ENCODE measurements at places on chromosomes 3 and 15.

GRCh38 chr15:72947709-72948108 is 104.6 kb upstream of the NEO1 start:
- no peak for DNase-seq

DNA sequence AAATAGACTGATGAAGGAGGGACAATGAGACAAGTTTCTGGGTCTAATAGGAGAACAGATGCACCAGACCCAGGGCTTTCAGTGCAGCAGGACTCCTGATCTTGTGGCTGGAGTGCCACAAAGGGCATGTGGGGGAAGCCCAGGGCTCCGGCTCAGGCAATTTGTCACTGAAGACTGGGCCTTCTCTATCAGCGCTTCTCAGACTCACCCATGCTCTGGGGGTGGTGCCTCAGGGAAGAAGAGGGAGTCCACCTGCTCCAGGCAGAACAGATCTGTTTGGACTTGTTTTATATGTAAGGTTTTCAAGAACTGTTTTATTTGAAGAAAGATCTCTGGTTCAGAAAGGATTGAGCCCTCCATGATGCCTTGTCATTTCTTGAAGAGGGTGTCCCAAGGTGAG is 112.4 kb upstream of the TLE3 start:
- DNase-seq = no peak

DNA sequence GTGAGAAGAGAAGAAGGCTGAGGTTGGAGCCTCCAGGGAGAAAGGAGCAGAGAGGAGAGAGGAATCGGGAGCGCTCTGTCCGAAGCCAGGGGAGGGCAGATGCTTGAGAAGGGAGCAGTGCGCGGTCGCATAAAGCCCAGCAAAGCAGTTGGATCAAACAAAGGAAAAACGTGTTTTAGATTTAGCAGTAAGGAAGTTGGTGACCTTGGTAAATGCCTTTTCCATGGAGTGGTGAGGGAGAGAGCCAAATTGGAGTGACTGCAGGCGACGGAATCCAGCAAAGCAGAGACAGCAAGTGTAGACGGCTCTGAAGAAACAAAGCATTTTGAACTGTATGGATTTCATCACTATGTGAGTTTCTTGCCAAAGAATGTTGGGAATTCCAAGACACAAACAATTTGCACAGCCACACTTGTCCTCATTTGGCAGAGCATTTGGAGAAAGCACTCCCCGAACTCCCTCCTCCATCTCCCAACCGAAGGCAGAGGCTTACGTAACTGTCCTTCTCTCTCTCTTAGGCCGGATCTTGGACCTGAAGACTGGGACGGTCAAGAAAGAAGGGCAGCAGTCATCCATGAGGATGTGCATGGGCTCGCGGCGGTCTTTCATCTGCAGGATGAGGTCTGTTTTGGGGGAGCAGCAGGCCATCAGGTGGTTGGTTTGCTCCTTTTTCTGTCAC is 103.6 kb downstream of the ARNT2 start:
- no peak for DNase-seq

DNA sequence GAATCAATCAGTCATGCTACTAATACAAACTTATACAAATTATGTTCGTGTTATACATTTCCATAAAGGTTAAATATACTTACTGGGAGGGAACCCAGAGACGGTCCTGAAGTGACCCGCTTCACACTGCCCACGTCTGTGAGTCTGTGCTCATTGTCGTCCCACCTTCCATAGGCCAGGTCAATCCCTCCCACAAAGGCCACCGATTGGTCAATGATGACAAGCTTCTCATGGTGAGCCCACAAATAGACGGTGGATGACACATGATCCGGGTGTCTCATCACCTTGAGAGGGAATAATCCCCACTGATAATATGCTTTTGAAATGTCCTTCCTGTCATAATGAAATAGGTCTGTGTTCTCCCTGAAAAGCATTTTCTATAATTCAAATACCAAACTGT is 121.7 kb downstream of the PLD1 start:
- DNase-seq = no peak

DNA sequence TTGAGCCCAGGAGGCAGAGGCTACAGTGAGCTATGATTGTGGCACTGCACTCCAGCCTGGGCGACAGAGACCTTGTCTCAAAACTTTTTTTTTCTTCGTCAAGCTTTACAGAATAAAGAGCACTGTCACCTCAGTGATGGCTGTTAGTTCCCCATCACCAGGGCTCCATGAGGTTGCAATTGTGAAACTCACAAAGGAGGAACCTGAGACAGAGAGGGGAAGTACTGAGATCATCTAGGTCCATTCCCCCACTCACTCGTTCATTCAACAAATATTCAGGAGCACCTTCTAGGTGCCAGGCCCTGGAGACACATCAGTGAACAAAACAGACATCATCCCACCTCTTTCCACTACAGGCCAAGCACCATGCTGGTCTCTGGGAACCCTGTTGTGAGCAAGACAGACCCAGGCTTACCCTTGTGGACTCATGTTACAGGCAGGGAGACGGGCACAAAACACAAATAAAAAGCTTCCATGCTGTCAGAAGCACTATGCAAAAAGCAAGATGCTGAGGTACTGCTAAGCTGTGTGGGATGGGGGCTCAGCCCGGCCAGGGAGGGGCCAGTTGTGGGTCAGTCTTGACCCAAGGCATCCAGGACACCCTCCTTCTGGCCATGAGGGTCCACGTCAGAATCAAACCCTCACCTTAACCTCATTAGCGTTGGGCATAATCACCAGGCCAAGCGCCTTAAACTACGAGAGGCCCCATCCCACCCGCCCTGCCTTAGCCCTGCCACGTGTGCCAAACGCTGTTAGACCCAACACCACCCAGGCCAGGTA is 2.1 kb upstream of the RHO start:
- DNase-seq = no peak

GRCh38 chr3:170506556-170506955 is 79.3 kb downstream of the SLC7A14 start:
- DNase-seq = no peak

DNA sequence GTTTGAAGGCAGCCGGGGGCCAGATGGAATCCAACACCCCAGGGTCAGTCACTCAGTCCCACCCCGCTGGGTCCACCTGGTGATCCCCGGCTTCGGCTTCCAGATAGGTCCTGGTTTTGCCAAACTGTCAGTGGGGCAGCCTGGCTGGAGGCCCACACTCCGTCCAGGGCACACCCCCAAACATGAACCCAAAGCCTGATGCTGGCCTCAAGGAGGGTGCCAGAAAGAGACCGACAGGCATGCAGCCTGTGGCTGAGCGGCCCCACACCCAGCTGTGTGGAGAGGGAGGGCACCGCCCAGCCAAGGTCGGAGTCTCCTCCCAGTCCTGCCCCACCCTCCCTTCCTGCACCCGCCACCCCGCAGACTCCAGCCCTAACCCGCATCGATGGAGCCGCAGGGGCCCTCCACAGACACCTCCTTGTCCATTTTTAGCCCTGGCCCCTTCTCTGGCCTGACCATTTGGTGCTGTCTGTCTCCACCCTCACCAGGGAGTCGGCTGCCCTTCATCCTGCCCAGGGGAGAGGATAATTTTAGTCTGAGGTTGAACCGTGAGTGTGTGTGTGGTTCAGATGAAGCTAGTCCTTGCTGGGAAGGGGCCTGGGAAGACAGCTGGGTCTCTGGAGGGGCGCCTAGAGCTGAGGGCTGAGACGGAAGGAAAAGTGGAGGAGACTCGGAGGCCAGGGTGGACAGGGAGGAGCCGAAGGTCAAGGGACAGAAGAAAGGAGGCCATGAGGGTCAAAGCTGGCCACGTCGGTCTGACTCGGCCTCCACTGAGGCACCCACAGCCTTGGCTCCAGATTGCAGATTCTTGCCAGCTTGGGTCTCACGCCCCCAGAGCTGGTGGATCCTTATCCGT is 23.1 kb downstream of the TNK2 start:
- DNase-seq = no peak

DNA sequence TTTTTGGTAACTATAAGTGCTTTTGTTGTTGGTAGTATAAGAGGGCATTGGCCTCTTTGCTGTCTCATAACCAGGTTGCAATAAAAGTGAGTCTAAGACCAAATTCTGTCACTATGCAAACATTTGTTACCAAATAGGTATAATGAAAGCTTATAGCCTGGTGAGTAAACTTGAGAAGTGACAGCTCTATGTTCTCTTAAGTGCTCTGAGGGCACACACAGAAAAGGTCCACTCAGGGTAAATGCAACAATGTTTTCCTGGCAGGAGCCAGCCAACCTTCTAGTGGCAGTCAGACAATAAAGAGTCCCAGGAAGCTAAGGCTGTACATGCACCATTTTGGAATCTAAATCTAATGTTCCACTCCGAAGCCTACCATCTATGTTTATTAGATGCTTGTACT is 262.1 kb upstream of the TGFBR2 start:
- no peak for DNase-seq

- no peak for DNase-seq
Observed at GRCh38 chr3:195238081-195238571, 32.8 kb downstream of the XXYLT1 start.

GRCh38 chr3:65153850-65154512 is 466.2 kb upstream of the ADAMTS9 start:
- no peak for DNase-seq

DNA sequence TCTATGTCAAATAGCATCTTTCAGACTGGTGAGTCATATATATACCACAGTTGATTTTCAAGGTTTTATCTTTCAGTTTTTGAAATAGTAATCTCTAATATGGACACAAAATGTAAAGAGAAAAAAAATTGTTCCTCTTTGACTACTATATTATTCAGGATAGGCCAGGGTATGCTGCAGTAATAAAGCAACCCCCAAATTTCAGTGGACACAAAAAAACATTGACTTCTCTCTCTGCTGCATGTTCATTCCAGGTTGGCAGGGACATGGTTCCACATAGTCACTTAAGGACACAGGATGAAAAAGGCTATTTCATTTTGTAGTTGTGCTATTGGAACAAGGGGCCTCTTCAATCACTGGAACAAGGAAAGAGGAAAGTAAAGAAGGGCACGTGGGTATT is 28.6 kb downstream of the BMF start:
- DNase-seq = no peak

- DNase-seq = no peak
Observed at GRCh38 chr3:77871436-77871835, 831.5 kb downstream of the ROBO2 start.

DNA sequence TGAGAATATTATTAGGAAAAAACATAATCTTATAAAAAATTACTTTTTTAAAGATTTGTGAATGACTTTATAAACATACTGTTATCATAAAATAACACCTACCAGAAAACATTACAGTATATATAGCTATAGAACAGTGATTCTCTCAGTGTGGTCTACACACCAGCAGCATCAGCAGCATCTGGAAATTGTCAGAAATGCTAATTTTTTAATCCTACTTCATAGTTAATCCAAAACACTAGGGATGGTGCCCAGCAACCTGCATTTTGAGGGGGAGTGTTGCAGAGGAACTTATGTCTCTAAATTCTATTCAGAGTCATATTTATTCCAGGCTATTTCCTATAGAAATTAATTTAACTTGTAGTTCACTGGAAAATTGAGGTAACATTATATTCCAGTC is 1107.8 kb downstream of the IGSF11 start:
- DNase-seq = no peak

DNA sequence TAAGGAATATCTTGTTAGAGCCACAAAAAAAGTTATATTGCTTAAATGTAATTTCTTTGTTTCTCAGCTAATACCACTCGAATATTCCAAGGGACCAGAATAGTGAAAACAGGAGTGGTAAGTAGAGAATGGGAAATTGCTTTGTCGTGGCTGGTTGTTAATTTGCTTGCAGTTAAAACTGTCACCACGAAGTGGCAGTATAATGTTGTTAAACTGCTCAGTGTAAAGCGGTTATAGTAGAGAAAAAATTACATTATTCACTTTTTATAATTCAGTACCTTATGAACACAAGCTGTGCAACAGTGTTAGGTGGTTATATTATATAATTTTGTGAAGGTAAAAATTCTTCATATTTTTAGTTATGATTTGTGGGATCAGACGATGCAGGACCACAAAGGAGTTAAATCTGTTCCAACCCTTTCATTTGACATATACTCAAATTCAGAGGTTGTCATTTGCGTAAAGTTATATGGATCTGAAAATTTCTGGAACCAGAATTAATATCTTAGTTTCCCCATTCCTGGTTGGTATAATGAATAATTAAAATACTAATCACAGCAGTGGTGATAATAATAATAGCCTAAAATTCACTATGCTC is 171.8 kb downstream of the FEZF2 start:
- DNase-seq = no peak

GRCh38 chr15:91668370-91668769 is 185.1 kb upstream of the SLCO3A1 start:
- no peak for DNase-seq

GRCh38 chr3:98812851-98813374 is 49.8 kb downstream of the ST3GAL6 start:
- DNase-seq = no peak

GRCh38 chr3:151946606-151947005 is 73.2 kb downstream of the SUCNR1 start:
- DNase-seq = no peak

- no peak for DNase-seq
Observed at GRCh38 chr3:88957711-88958439, 149.5 kb upstream of the EPHA3 start.

- no peak for DNase-seq
Observed at GRCh38 chr3:54257125-54257720, 134.9 kb downstream of the CACNA2D3 start.

DNA sequence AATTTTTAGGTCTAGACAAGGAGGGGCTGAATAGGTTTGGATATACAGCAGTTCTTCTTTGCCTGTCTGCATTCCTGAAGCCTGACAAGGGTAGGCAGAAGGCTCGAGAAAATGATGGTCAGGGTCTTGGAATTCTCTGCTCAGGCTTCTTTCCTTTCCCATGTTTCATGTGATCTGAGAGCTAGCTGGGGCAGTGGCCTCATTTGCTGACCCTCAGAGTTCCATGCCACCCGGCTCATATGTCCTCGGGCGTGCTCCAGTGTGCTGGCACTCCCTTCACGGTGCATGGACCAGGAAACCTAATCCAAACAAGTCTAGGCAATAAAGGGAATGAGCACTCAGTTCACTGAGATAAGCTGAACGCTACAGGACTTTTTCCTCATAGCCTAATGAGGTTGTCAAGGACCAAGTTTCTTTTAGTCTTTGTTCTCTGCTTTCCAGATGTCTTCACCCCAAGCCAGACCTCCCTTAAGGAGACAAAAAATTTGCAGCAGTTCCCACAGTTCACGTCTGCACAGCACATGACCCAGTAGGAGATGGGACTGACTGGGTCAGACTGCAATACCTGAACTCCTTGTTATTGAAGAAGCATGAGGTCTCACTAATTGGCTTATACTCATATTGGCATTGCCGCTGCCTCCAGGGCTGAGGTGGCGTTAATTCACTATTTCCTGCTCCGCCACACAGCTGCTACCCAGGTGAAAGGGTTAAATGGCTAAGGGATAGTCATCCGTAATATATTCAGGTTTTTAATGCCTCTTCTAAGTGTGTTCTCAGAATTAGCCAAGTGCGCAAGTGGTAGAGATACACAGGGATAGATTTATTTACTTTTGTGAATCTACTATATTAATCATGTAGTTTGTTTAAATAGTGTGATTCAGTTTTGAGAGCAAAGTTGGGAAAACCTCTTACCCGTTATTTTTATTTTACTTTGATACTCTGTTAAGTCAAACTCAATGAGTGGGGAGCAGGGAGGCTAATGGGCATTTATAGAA is 15.3 kb upstream of the RTP4 start:
- DNase-seq = no peak

Data from activated CD8-positive, alpha-beta T cell treated with anti-CD3 and anti-CD28 coated beads for 36 hours (primary cell).